Mesendoderm (in vitro differentiated cells): ENCODE measurements at places on chromosomes 1 and 21.

GRCh38 chr1:24294716-24295371 lies 24.3 kb upstream of the GRHL3 start:
- peak; percentile 67 for DNase-seq

DNA sequence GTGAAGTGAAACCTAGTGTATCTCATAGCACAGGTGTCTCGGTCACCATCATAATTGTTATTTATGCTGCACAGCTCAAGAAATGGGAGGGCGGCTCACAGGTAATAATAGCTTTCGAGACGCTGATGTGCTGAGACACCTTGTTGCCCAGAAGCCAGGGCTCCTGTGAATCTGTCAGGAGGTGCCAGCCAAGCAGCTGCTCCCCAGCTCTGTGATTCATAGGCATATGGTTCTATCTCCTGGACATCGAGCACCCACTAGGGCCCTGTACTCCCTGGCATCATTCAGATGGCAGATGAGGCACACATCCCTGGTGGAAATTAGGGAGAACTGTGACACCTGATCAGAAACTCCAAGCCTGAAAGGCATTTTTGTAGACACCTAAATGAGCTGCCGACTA lies 53.5 kb downstream of the SYT6 start:
- DNase-seq, result no peak

DNA sequence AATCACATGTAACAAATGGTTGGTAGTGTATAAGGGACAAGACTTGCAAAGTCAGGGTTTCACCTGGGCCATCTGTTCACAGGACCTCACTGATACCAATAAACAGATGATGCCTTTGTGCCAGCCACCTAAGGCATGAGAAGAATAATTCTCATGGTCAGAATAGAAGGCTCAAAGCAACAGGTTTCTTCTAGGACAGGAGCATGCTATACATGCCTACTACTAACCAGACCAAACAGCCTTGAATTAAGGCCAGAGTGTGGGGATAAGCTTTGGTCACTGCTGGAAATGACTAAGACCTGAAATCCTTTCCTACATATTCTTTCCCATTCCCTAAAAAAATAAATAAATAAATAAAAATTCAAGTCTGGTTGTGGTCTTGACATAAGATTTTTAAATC lies 17.5 kb downstream of the PSMB2 start:
- no peak for DNase-seq

DNA sequence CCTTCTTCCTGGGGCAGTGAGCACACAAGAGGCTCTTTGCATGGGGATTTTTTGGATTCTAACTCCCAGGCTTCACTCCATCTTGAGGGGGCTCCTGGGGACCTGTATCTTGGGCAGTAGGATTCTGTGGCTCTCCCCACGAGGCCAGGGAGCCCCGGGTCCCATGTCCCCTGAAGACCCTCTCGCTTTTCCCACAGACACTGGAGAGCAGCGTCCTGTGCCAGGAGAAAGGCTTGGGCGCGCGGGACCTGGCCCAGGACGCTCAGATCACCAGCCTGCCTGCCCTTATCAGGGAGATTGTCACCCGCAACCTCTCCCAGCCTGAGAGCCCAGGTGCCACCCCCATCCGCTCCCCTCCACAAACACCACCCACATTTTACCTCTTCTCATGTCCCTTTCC lies 735 bp downstream of the CROCC start:
- no peak for DNase-seq

GRCh38 chr21:17925899-17926298 lies 106.7 kb upstream of the C21orf91 start:
- peak; percentile 43 for DNase-seq

GRCh38 chr1:233209481-233209880 lies 86.0 kb downstream of the PCNX2 start:
- DNase-seq, result no peak

- no peak for DNase-seq
Measured at GRCh38 chr1:191368891-191369654, 789.2 kb upstream of the RGS18 start.

- no peak for DNase-seq
Measured at GRCh38 chr1:22888320-22889075, 84.2 kb downstream of the LACTBL1 start.

DNA sequence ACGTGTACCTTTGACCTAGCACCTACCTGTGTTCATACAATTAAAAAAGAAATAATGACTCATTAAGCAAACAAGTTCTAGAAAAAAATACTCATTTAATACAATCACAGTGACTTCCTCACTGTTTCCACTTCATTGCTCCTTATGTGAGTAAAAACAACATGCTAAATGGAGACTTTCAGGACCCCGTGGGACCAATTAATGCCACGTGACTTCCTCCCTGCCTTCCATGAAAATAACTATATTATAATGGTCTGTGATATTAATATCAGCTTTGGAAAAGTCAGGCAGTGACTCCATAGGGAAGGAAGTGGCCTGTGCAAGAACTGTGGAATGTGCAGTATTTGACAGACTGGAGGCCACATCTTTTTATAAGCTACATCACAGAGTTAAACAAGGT lies 337.8 kb downstream of the HLX start:
- no peak for DNase-seq

GRCh38 chr1:115225993-115226685 lies 111.9 kb downstream of the NGF start:
- DNase-seq, result no peak

- no peak for DNase-seq
Measured at GRCh38 chr1:10629091-10629815, 154.5 kb downstream of the PEX14 start.
